ENCODE measurements at places on chromosomes 12 and 14.

GRCh38 chr12:109385339-109386058 lies 37.8 kb downstream of the MYO1H start:
- DNase-seq = no peak

- no peak for DNase-seq
These were observed 46.1 kb downstream of the MSRB3 start for GRCh38 chr12:65324551-65324950.

- DNase-seq = no peak
These were observed 120.1 kb downstream of the AACS start for GRCh38 chr12:125185311-125185739.

DNA sequence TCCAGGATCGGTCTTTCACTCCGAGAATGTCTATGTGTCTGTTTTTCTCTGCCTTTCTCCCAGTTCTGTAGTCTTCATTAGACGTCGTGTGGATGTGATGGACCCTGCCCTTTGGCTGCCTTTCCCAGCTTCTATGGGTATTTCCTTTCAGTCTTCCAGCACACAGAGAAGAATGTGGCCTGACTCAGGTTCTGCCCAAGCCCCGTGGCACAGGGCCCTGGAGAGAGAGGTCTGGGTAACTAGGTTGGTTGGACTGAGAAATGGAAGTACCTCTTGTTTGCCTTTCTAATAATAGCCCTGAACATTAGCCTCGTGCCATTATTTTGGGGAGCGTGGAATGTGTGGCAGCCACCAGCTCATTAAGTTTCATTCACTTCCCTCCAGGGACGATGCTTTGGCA lies 3.8 kb downstream of the FOXJ2 start:
- no peak for DNase-seq

DNA sequence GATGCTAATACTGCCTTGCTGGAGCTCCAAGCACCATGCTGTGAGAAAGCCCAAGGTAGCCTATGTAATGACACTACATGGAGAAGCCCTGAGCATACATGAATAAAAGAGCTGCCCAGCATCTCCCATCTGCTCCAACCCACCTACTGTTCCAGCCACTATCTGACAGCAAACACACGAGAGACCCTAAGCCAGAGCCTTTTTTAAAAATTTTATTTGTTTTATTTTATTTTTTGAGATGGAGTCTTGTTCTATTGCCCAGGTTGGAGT lies 95.2 kb upstream of the PRICKLE1 start:
- no peak for DNase-seq

- DNase-seq = no peak
These were observed 81.1 kb upstream of the ESRRB start for GRCh38 chr14:76294876-76295275.

- DNase-seq = no peak
These were observed 68.8 kb downstream of the CD163L1 start for GRCh38 chr12:7375145-7375543.

DNA sequence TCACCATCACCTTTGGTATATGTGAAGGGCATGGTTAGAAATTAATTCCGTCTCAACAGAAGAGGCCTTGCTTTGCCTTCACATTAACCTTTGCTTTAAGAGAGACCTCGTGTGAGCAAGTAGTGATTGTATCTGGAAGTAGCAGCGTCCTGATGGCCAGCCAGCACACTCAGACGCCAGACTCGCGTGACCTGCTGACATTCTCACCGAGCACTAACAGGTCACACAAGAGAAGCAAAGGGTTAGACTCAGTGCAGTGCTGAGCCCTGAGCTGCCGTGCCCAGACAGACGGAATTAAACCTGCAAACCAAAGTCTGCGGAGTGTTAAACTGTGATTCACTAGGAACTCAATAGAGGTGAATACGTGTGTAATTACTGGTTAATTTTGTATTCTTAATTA lies 40.1 kb upstream of the MMP17 start:
- no peak for DNase-seq

All from chondrocyte (in vitro differentiated cells).